Aorta (tissue), 5 donors: ENCODE measurements at places on chromosomes 3 and 15.
A peak's percentile ranks its signal among the peaks of the same experiment; 100 is the strongest.

- no peak for DNase-seq
These were observed 97.1 kb upstream of the SNRPA1 start for GRCh38 chr15:101391981-101392640.

GRCh38 chr3:12237076-12237475, 51.8 kb upstream of the PPARG start:
- DNase-seq: no peak

DNA sequence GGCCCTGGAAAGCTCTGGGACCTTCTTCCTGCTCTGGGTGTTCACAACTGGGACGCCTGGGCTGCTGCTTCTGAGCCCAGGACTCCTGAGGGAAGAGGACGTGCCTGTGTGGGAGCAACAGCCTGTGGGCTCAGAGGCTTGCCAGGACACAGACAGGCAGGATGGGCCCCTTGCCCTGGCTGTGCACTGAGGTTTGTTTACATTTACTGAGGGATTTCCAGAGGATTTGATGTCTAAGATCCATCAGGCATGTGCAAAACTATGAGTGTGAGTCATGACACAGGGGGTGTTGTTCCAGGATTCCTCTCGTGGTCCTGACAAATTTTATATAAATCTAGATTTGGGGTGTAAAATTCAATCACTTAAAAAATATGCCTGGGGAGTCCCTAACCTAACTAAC, 10.6 kb downstream of the CCR9 start:
- no peak for DNase-seq

DNA sequence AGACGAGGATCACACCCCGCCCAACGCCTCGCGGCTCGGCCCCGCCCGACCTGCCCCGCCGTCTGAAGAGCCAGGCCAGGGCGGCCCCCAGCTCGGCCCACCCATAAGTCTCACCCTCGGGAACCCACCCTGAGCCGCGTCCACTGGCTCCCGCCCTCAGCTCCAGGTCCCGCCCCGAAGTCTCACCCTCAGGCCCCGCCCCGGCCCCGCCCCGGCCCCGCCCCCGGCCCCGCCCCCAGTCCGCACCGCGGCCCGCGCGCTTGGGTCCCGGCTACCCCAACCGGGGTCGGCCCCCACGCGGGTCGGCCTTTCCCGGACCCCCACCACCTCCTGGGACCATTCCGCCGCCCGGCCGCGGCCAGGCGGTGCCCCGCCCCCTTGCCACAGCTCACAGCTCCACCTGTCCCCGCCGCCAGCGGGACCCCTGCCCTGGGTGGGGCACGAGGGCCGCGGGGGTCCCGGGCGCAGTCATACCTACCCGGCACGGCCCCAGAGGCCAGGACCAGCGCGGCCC, 489 bp downstream of the CSPG5 start:
- no peak for DNase-seq

DNA sequence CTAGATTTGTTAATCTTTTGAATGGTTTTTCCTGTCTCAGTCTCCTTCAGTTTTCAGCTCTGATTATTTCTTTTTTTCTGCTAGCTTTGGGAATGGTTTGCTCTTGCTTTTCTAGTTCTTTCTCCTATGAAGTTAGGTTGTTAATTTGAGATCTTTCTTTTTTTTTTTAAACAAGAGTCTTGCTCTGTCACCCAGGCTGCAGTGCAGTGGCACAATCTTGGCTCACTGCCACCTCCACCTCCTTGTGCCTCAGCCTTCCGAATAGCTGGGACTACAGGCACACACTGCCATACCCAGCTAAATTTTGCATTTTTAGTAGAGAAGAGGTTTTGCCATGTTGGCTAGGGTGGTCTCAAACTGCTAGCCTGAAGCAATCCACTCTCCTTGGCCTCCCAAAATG, 56.7 kb downstream of the UQCC5 start:
- no peak for DNase-seq

GRCh38 chr3:49498648-49499047, 28.6 kb downstream of the DAG1 start:
- DNase-seq: peak; percentile 9

- no peak for DNase-seq
These were observed 274.5 kb downstream of the NEK10 start for GRCh38 chr3:27094721-27095120.

- DNase-seq: no peak
These were observed 25.1 kb downstream of the ATP11B start for GRCh38 chr3:182818296-182818978.

DNA sequence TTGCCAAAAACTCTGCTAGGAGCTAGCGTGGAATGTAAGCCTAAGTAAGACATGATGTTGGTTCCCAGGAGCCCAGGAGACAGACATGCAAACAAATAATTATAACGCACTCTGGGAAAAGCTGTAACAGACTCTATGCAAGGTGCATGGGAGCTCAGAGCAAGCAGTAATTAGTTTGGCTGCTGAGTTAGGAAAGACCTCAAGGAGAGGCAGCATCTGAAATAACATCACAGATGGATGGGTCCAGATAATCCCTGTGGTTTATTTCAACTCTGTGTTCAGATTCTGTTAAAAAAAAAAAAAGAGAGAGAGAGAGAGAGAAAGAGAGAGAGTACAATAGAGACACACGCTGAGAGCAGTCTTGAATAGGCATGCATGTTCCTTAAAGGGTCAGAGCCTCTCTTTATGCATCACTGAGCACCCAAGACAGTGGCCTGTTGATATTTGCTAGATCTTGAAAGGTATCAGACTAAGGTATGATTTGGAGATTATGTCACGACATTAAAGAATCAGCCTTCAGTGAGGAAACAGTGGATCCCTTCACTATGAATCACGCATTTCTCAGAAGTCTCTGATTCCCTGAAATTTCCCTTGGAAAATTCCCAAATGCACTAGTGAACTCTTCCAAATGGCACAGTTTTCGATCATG, 124.4 kb upstream of the LIPC start:
- no peak for DNase-seq

- no peak for DNase-seq
These were observed 9.3 kb downstream of the WWTR1 start for GRCh38 chr3:149648525-149648924.
